ENCODE measurements at places on chromosomes 7 and 10.

DNA sequence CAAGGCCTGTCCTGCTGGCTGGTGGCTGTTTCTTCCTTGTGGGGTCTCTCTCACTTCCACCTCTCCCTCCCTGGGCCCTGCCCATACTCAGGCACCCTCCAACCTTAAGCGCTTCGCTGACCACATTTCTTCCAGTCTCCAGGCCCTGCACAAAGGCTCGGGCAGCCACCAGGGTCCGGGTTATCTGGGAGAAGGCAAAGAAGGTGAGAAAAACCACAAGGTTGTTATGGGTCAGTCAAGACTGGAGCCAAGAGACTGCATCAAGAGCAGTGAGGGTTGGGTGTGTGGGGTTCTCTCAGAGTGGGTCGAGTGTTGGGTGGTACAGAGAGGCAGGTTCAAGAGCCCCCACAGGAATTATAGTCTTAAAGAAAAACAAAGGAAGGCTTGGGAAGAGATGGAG, 2.6 kb downstream of the GPC2 start:
- DNase-seq, result no peak

- no peak for DNase-seq
These were observed 78.3 kb upstream of the SLC26A5 start for GRCh38 chr7:103524042-103524907.

GRCh38 chr10:1523221-1523620, 214.1 kb downstream of the ADARB2 start:
- no peak for DNase-seq

- no peak for DNase-seq
These were observed 72.6 kb upstream of the ZMIZ1 start for GRCh38 chr10:78995987-78996791.

DNA sequence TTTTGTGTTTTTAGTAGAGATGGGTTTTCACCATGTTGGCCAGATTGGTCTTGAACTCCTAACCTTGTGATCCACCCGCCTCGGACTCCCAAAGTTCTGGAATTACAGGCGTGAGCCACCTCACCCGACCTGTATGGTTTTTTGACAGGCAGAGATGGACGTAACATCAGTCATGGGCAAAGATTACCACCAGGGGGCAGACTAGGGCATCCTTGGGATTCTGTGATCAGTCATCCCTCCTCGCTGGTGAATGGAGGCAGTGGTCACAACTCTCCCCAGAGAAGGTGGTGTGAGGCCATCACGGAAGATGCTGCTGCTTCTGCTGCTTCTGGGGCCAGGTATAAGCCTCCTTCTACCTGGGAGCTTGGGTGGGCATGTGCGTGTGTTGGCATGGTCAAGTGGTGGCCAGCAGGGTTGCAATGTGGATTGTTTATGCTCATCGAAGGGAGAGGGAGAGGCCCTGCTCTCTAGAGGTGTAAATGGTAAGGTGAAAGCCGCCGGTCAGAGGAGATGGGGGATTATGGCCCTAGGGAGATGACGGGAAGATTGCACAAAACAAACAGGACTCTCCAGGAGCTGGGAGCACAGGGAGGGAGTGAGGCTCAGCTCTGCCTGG, 122.7 kb upstream of the PRSS1 start:
- peak; percentile 28 for DNase-seq

DNA sequence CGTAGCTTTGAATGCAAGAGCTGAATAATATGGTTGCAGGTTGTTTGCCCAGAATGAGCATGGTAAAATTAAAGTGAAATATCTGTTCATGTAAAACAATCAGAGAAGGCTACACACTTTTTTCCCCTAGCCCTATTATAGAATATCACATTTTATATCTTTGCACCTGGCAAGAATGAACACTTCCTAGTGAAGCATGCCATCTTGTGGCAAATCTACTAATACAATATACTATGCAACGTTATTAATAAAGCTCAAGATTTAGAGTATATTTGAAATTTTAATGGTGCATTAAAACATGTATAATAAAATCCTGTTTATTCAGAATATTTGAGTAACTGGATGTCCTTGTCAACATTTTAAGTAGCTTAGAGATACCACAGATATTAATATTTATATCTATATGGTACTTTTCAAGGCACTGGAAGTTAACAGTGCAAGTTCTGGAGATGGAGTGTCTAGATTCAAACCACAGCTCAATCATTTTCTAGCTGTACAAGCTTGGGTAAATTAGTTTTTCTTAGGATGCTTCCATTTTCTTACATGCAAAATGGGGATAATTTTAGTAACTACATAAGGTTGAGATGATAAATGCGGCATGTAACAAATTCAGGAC, 643.1 kb upstream of the SEMA3D start:
- DNase-seq, result no peak

Data from stimulated activated CD4-positive, alpha-beta T cell treated with anti-CD3 and anti-CD28 coated beads, TNF-alpha, amount 100 ng/mL, for 48 hours (primary cell).